ENCODE measurements at places on chromosomes 13 and 19. TPM values are rescaled to one million over a fixed set of nuclear protein-coding genes. Genes with fewer than 3 reads are reported as not detected.

ATP1A3 gene
- polyA plus RNA-seq: 0.65 TPM

GARIN5A gene
- 5.5 TPM for polyA plus RNA-seq

ZNF865 gene
- polyA plus RNA-seq: 6.3 TPM

CRX gene
- polyA plus RNA-seq: 0.15 TPM

RAB3A gene
- polyA plus RNA-seq: 3.8 TPM

Data from left kidney (tissue), 8 donors.